ENCODE measurements at places on chromosomes 12 and 14.

GRCh38 chr14:37406095-37406494 is 189.0 kb downstream of the FOXA1 start:
- no peak for DNase-seq

- peak; percentile 94 for DNase-seq
Measured at GRCh38 chr14:32076278-32077080, 625 bp upstream of the ARHGAP5 start.

DNA sequence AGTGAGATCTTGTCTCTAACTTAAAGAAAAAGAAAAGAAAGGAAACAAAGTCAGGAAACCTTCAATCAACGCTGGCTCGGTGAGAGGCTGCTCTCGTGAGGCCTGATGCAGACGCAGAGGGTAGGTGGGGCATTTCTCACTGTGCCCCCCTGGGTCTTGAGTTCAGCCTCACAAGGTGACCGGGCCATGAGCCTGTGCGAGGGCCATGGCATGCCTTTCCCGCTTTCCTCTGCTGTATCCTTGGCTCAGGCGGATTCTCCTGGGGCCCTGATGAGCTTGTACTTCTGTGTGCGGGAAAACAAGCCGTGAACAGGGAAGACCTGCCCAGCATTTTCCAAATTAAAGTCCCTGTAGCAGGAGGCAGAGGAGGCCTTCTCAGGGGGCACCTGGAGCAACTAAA is 20.2 kb downstream of the ADGRD1 start:
- DNase-seq, result no peak

GRCh38 chr14:104865631-104866441 is 768 bp downstream of the CEP170B start:
- peak; percentile 77 for DNase-seq

DNA sequence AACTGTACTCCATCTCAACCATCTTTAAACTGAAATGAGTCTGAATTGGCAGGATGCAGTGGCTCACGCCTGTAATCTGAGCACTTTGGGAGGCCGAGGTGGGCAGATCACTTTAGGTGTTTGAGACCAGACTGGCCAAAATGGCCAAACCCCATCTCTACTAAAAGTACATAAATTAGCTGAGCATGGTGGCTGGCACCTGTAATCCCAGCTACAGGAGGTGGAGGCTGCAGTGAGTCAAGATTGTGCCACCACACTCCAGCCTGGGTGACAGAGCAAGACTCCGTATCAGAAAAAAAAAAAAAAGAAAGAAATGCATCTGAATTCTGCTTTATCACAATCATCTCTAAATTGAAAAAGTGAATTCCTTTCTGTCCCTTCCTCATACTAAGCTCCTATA is 110.3 kb downstream of the NELL2 start:
- DNase-seq, result no peak

DNA sequence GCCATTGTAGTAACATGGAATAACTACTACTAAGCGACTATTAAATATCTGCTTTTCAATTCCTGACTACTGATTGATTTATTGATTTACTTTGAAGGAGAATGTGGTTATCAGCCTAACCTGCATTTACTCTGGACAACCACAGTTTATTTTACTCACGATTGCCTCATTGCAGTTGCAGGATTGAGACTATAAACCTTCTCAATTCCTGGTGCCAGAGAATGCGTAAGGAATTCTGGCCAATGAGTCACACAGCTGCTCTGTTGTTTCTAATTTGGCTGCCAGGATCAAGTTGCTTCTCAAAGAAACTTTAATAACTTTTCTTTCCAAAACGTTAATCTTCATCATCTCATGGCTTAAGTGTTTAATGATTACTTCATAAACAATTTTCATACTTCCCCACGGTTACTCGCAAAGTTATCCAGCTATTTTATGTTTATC is 13.1 kb upstream of the TMTC1 start:
- peak; percentile 16 for DNase-seq

- DNase-seq, result no peak
Measured at GRCh38 chr12:106773286-106774004, 1.0 kb upstream of the RIC8B start.

- DNase-seq, result no peak
Measured at GRCh38 chr14:51335961-51336723, 96.1 kb downstream of the TMX1 start.

- no peak for DNase-seq
Measured at GRCh38 chr12:69123311-69123710, 116.1 kb upstream of the CPSF6 start.

DNA sequence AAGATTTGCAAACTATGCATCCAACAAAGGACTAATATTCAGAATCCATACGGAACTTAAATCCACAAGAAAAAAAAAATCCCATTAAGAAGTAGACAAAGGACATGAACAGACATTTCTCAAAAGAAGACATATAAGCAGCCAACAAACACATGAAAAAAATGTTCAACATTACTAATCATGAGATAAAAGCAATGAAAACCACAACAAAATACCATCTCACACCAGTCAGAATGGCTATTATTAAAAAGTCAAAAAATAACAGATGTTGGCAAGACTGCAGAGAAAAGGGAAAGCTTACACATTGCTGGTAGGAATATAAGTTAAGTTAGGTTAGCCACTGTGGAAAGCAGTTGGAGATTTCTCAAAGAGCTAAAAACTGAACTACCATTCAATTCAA is 16.2 kb downstream of the CDK17 start:
- DNase-seq, result no peak

GRCh38 chr12:94930216-94930654 is 73.3 kb downstream of the NDUFA12 start:
- DNase-seq, result no peak

DNA sequence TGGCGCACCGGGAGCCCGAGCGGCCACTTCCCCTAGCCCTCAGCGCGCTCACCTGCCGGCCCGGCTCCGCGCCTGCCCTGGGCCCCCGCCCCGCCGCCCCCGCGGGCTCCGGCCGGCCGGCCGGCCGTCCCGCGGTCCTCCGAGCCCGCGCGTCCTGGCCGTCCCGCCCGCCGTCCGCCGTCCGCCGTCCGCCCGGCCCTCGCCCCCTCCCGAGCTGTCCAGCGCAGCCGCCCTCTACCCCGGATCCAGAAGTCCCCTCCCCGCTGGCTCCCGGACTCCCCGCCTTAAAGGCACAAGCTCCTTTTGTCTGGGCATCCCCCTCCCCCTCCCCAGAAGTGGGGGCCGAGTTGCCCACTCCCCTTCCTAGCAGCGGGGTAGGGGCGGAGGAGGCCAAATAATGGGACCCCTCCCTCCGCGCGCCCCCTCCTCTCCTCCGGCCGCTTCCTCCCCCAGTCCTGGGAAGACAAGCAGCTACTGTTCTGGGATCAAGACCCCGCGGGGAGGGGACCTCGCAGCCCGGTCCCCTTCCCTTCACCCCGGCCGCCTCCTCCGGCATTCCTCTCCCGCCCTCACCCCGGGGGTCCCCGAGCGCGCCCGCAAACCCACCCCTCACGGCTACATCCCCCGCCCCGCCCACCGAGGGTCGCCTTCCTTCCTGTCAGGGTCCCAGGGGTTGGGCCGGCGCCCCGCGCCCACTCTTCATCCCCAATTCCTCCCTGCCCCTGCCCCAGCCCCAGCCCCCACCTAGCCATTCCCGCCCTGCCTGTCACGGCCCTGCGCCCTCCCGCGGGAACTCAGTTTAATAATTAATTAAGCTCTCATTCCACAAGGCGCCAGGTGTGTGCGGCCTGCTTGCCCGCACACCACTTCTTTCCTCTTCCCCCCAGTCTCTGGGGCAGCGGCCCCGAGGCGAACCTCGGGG is at the start of gene ADCY6:
Gene ADCY6, minus strand, starts transcription at position 236 of the 922 bp plus-strand sequence. CDS start 5,655 bp downstream, outside the sequence.
- DNase-seq, result peak; percentile 53

DNA sequence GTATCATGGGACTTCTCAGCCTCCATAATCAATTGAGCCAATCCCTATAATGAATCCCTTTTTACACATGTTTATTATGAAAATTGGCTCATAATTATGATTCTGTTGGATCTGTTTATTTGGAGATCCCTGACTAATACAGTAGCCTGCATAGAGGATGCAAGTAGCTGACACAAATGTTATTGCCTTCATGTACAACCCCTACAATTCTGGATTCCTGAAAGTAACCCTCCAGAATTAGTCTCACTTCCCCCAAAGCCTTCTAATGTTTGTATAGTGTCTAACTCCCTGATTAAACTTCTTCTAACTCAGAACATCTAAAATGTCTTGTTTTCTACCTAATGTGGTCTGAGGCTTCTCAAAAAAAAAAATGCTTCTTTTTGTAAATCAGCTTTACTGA is 6.6 kb upstream of the SMIM10L1 start:
- DNase-seq, result no peak

- peak; percentile 65 for DNase-seq
Measured at GRCh38 chr12:48795550-48796455, 6.9 kb upstream of the ADCY6 start.

DNA sequence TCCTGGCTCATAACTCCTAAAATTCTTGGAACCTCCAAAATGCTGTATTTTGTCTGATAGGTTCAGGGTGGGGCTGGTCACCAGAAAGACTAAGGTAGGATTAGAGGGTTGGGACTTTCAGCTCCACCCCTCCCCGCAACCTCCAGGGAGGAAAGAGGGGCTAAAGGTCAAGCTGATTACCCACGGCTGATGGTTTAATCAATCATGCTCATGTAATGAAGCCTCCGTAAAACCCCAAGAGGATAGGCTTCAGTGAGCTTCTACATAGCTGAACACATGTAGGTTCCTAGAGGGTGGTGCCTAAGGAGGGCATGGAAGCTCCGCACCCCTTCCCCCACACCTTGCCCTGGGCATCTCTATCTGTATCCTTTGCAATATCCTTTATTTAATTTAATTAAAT is 60.0 kb downstream of the DGLUCY start:
- DNase-seq, result no peak

DNA sequence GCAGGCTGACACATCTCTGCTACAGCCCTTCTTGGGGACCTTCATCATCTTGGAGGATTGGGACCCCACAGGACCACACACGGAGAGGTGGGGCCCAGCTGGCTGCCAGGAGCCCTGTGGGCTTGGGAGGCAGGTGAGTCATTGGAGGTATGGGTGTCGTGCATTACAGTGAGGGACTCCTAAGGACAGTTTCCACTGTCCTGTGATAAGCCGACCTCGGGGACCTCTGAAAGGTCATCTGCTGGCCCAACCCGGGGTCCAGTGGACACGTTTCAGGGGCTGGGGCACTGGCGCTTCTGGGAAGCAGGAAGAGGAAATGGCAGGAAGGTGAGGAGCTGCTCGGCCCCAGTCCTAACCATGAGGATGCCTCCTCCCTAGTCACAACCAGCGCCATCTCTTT is 238.0 kb downstream of the BCL11B start:
- no peak for DNase-seq

GRCh38 chr12:69910694-69911093 is 85.7 kb downstream of the MYRFL start:
- no peak for DNase-seq

DNA sequence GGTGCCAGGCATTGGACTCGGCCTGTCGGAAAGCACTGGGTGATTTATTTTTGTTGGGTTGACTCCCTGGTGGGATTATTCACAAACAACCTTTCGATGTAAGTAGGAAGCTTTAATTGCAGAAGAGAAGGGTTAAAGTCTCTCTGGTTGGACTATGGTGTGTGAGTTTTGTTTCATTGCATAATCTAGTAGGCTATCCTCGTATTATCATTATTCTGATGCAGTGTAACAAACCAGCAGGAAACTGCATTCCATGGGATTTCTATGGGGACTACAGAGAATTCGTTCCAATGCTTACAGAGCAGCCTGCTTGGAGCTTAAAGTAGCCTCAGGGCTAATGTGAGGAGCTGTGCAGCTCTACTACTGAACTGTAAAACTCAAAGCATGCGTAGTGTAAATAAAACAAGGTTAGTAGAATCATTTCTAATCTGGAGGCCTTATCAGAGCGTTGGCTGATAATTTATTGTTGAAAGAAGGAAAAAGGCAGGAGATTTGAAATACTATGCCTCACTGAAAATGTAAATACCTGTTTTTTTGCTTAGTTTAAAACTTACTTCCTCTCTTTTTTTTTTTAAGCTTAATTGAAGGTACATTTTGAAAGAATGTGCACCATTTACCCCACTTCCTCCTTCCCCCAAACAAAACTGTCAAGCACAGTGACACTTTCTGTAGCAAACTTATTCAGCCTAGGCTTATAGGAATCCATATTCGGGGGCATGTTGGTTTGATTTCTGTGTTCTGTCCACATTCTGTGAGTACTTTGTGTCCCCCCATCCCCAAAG is 226.7 kb downstream of the NPAS3 start:
- no peak for DNase-seq

GRCh38 chr12:17810399-17810798 is 279.6 kb downstream of the RERGL start:
- DNase-seq, result no peak

DNA sequence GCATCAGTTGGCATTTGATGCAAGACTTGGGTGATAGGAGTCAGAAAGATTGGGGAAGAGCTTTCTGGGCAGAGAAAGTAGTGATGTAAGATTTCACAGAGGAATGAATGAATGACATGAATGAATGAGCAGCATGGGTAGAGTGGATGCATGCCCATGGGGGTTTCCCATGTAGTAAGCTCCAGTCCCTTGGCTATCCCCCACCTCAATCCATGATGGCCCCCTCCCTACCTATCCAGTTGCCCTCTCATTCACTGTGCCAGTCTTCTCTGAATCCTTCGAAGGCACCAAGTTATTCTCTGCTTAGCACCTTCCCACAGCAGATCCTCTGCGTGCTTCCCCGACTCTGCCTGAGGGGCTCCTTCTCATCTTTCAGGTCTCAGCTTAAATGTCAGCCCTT is 32.0 kb downstream of the ERH start:
- DNase-seq, result no peak

GRCh38 chr12:122790393-122791075 is 16.2 kb downstream of the CCDC62 start:
- DNase-seq, result no peak

DNA sequence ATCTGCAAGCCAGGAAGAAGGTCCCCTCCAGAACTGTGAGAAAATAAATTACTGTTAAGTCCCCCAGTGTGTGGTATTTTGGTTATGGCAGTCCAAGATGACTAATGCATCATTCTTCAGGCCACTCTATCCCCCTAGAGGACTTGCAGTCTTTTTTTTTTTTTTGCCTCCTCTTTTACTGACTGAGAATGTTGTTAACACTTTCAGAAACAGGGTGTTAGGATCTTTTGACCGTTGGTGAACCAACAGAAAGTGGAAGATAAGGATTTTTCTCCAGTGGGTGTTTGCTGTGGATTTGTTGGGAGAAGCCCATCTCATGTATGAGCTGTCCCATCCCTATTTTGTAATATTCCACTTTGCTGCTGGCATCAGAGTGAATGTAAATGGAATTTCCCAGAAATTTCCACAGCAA is 37.8 kb downstream of the MARK3 start:
- DNase-seq, result no peak

GRCh38 chr14:48622980-48623379 is 947.6 kb upstream of the MDGA2 start:
- DNase-seq, result no peak

- no peak for DNase-seq
Measured at GRCh38 chr14:49621114-49621881, 699 bp downstream of the MGAT2 start.

DNA sequence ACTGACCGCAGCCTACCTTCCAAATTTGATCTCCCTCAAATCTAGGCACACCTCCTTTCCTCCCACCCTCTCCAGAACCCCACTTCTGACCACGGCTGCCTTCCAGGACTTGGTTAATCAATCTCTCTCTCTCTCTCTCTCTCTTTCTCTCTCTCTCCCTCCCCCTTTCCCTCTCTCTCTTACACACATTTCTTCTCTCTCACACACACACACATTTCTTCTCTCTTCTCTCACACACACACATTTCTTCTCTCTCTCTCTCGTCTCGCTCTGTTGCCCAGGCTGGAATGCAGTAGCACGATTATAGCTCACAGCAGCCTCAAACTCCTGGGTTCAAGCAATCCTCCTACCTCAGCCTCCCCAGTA is 521 bp upstream of the GMFB start:
- DNase-seq, result no peak
